ENCODE measurements at places on chromosomes 5 and 9. TPM values are rescaled to one million over a fixed set of nuclear protein-coding genes. Genes with fewer than 3 reads are reported as not detected.
A peak's percentile ranks its signal among the peaks of the same experiment; 100 is the strongest.

DNA sequence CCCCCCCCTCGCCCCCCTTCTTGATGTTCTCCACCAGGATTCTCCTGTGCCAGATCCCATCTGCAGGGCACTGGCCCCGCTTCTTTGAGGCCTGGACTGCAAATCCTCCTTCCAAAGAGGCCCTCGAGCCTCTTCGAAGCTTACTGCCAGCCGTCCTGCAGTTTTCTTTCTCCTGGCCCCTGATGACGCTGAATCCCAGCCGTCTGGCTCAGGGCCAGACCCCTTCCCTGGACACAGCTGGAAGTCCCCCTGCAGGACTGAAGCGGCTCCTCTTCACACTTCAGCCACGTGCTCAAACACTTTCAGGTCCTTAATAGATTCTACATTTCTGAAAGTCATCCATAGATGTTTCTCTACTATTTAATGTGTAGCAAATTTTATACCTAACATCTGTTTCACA is 121.5 kb downstream of the EHMT1 start:
- DNase-seq: no peak

DNA sequence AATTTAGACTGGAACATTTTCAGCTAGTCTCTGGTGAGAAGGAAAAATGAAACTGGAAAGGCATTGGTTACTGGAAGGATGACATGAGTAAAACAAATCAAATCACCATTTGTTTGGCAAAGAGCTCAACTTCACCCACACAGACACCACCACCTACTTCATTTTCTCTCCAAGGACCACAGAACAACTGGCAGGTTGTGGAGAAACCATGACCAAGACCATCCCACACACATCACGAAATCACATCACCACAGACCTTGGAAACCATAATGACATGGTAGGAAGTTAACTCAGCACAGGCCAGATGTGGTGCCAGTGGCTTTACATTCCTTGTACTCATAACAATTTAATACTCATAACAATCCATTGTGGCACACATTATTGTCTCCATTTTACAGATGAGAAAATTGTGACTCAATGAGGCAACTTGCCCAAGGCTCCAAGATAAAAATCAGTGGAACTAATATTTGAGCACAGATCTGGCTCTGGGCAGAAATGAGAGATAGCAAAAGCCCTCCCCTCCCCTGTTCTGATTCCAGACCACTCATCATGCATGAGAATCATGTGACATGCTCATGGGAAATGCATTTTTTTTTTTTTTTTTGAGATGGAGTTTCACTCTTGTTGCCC is 7.5 kb downstream of the OR1K1 start:
- DNase-seq: peak; percentile 73

DNA sequence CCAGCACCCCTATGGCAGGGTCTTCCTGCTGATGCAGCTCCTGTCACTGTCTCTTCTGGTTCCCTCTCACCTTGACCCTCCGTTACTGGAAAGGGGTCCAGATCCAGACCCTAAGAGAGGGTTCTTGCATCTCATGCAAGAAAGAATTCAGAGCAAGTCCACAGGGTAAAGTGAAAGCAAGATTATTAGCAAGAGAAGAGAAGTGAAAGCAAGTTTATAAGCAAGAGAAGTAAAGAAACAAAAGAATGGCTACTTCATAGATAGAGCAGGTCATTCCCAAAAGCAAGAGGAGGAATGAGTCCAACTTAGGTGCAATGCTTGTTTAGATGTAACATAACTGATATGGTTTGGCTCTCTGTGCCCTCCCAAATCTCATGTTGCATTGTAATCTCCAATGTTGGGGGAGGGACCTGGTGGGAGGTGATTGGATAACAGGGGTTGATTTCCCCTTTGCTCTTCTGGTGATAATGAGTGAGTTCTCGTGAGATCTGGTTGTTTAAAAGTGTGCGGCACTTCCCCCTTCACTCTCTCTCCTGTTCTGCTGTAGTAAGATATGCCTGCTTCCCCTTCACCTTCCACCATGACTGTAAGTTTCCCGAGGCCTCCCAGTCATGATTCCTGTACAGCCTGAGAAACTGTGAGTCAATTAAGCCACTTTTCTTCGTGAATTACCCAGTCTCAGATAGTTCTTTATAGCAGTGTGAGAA is 183.3 kb downstream of the MED10 start:
- DNase-seq: no peak

DNA sequence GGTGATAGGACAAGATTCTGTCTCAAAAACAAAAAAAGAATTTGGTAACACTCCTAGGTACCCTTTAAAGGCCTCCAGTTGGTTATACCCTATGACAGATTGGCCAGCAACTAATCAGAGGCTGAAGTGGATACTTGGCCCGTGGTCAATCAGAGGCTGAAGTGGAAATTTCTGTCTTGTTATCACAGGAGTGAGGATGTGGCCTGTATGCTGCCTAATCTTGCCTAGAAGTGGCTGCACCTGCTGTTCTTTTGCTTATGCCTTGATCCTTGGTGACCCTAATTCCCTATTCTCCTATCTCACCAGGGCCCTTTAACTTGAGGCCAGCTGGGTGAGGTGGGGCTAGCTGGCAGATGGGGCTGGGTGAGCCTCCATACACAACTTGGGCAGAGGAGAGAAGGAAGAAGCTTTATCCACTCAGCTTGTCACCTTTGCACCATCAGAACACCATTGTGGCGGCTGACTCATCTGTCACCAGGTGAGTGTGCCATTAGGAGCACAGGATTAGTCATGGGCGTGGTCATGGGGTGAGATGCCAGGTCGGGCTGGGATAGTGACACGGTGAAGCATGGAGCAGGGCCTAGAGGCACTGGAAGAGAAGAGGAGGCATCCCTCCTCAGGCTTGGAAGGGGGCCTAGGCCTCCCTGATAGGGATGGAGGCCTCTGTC is 41.5 kb downstream of the SAR1B start:
- DNase-seq: peak; percentile 68

- DNase-seq: no peak
These were observed 95.5 kb upstream of the CACNA1B start for GRCh38 chr9:137781906-137782585.

Gene PCDHA3
- not detected for total RNA-seq

Gene OTULINL
- total RNA-seq: 9.4 TPM

Gene SMIM33
- 0.37 TPM for total RNA-seq

Gene PCDHGB6
- 0.14 TPM for total RNA-seq

Gene ENG
- total RNA-seq: 32.4 TPM

Gene AFF4
- total RNA-seq: 32.3 TPM

Gene INSYN2B
- not detected for total RNA-seq

Gene NEUROG1
- not detected for total RNA-seq

Data from activated CD4-positive, alpha-beta T cell treated with anti-CD3 and anti-CD28 coated beads, Interleukin-2, amount 10 ng/mL, durations not matched to agents 24 days and 14 days (primary cell).